ENCODE measurements at places on chromosomes 5 and 9. TPM values are rescaled to one million over a fixed set of nuclear protein-coding genes. Genes with fewer than 3 reads are reported as not detected.

Gene C9orf153
- not detected for total RNA-seq

Gene ZBTB34
- 11.2 TPM for total RNA-seq

Gene SELENOP
- total RNA-seq, result 17.3 TPM

Gene PLAC8L1
- not detected for total RNA-seq

Gene KIAA1191
- total RNA-seq, result 92.4 TPM

Gene NPDC1
- total RNA-seq, result 58.3 TPM

Gene C5orf46
- total RNA-seq, result 1.4 TPM

Gene MCC
- total RNA-seq, result 16.7 TPM

Gene TMEM215
- not detected for total RNA-seq

Gene NR4A3
- total RNA-seq, result 0.41 TPM

Gene TAL2
- not detected for total RNA-seq

Gene FGF18
- total RNA-seq, result not detected

Gene SPINK6
- total RNA-seq, result not detected

Gene CCNO
- 1.3 TPM for total RNA-seq

Gene ENTPD2
- total RNA-seq, result 0.21 TPM

Gene PLCXD3
- 0.48 TPM for total RNA-seq

Gene SLC36A3
- not detected for total RNA-seq

Gene LVRN
- not detected for total RNA-seq

Gene HNRNPH1
- total RNA-seq, result 291 TPM

Gene OR1J2
- not detected for total RNA-seq

Gene ZNF608
- 50.2 TPM for total RNA-seq

Gene PPP1R26
- total RNA-seq, result 48.0 TPM

Gene MORN5
- not detected for total RNA-seq

Gene NRARP
- 8.4 TPM for total RNA-seq

Gene PCSK1
- total RNA-seq, result not detected

Gene NR6A1
- total RNA-seq, result 2.2 TPM

Data from kidney epithelial cell (primary cell).